ENCODE measurements at places on chromosomes 2 and 18.

- no peak for DNase-seq
Observed at GRCh38 chr2:119485336-119486110, 38.8 kb downstream of the SCTR start.

DNA sequence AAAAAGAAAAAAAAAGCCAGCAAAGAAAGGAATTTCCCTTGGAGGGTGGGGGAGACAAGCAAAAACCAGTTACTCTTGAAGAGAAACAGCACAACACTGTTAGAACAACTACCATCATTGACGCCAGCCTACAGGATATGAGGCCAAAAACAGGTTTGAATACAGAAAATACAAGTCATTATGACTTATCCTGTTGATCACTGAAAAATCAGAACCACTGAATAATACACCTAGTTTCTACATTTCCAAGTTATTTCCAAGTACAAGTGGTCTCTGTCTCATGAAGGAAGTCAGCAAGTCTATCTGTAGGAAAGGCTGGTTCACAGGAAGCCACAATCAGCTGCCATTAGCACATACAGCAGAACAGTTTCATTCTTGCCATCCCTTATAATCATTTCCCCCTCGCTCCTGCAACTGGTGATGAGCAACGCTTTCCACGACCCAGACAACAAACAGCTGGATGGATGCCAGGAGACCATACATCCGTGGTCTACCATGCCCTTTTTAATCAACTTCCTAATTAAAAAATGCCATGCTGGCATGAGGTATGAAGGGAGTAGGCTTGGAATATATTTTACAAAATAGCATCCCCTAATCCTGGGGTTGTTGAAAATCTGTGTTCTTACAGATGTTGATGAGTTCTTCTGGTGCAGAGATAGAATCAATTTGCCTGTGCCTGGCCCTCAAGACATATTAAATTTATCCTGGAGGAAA, 10.4 kb downstream of the MYT1L start:
- no peak for DNase-seq

- no peak for DNase-seq
Observed at GRCh38 chr18:38318416-38318815, 752.8 kb upstream of the CELF4 start.

GRCh38 chr18:80181642-80182461, 65.5 kb downstream of the PARD6G start:
- DNase-seq, result no peak

DNA sequence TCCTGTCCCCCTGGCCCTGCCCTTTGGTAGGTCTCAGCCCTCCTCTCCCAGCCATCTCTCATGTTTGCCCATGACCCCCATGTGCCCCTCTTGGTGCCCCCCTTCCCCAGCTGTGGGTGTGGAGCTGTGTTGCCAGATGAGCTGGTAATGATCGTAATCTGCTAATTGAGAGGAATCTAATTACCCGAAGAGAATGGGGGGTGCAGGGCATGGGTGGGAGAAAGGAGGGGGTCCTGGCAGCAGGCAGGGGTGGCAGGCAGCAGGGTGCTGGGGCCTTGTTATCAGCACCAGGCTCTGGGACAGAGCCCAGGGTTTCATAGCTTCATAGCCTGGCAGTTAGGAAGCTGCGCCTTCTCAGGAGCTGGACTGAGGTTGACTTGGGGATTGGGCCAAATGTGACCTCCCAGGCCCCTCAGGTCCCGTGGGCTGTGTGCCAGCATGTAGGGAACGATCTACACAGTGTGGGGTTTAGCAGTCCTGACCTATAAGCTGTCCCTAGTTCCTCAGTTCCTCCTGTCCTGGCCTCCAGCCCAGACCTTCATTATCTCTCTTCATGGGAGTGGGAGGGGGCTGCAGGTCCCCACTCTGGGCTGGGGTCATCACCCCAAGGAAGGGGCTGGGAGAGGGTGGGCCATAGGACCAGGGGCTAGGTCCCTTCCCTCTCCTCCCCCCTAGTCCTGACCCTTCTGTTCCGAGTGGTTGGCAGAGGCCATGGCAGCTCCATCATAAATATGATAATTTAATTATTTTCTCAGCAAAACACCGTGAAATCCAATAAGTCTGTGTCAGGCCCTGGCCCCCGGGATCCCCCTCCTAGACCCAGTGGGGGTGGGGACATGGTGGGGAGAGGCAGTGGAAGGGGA, 6.5 kb upstream of the ASIC4 start:
- DNase-seq, result no peak

- peak; percentile 34 for DNase-seq
Observed at GRCh38 chr2:165114346-165114939, 89.4 kb downstream of the SCN3A start.

DNA sequence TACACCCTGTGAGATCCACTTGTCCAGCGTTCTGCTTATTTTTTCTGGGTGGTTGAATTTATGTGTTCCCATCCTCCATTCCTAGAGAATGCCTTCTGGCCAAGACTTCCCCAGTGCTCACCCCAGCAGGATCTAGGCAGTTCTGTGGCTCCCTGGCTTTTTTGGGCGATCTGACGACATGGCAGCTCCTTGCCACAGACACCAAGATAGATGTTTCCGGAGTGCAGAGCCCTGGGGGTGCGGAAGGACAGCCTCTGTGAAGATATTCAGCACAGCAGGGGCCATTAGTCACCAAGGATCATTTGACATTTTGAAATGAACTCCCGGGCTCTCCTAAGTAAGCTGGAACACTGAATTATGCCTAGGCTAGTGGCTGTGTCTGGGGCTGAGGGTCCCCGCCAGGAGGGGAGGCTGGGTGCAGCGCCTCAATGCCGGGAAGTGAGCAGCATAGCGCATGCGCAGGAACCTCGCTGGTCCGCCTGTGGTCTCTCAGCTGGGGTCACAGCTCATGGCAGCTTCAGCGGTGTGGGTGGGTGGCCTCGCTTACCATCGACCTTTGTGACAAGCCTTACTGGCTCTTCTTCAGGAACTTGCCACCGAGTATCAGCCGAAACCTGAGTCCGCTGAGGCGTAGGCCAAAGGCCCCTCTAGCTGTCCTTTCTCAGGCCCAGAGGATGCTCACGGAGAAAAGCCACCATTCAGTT, 60.3 kb downstream of the MEX3C start:
- DNase-seq, result peak; percentile 23

DNA sequence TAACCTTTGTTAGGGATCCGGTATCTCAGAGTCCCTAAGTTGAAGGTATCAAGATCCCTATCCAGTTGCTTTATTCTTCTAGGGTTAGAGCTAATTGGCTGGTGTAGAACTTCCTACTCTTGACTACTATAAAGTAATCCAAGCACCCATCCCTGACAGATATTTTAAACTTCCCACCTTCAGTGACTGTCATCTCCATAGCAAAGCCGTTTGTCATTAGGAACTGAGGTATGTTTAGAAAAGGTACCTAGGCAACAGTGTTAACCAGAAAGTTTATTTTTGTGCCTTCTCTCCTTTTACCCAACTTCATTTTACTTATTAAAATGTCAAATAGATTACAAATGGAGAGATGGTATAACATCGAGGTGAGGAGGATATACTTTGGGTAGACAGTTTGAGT, 4.5 kb downstream of the FAM117B start:
- DNase-seq, result no peak
